ENCODE measurements at places on chromosomes 12 and 14.

DNA sequence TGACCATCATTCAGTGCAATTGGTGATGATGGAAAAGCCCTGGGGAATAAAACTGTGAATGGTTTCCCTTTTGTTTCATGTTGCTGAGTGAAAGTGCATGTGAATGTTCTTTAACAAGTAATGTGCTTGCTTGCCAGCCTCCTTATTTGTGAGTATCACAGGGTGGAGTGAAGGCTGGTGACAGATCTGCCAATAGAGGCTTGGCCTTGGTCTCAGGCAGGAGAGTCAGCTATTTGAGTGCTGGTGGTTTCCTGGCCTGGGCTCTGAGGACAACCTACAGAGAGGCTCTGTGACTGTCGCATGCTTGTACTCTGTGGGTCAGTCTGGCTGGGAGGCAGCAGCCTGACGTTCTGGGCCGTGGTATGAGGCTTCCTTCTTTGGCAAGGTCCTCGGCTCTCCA is 20.7 kb downstream of the KRT85 start:
- no peak for DNase-seq

- DNase-seq = no peak
These were observed 1217.9 kb downstream of the VRK1 start for GRCh38 chr14:98014851-98015615.

DNA sequence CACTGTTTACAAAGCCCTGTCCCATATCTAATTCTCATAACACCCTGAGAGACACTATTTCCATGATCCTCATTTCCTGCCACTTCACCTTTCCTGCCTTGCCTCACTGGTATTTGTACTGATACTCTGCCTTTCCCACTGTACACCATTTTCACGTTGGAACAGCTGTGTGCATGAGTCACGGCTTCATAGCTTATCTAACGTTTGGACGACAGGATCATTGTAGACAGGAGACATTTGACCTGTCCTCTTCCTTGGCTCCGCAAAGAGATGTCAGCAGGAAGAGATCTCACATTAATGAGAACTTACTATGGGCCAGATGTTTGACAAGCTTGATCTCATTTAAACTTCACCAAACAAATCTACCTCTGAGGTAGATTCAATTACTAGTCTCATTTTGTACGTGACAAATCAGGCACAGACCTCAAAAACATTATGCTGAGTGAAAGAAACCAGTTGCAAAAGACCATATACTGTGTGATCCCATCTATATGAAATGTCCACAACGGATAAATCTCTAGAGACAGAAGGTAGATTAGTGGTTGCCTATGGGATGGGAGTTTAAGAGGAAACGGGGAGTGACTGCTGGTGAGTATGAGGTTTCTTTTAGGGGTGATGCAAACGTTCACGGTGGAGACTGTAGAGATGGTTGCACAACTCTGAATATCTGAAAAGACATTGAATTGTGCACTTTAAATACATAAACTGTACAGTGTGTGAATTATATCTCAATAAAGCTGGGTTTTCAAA is 71.2 kb downstream of the KCNK13 start:
- no peak for DNase-seq

DNA sequence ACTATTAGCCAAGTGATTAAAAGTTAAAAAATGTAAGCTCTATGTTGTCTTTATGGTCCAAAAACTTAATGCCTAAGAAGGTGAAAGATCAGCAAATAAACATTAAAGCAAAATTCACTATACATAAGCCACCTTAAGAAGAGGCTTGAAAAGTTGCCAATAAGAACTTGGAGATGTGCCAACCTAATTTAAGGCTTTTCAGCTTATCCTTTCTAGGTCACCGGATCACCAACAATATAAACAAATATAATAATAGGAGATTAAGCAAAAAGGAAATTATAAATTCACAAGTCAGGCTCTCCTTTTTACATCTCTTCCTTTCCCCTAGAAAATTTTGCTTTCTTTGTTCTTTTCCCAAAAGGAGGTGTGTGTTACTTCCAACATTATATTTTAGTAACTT is 30.9 kb downstream of the SLC2A3 start:
- no peak for DNase-seq

GRCh38 chr14:96507723-96508122 is 5.5 kb downstream of the PAPOLA start:
- DNase-seq = no peak

DNA sequence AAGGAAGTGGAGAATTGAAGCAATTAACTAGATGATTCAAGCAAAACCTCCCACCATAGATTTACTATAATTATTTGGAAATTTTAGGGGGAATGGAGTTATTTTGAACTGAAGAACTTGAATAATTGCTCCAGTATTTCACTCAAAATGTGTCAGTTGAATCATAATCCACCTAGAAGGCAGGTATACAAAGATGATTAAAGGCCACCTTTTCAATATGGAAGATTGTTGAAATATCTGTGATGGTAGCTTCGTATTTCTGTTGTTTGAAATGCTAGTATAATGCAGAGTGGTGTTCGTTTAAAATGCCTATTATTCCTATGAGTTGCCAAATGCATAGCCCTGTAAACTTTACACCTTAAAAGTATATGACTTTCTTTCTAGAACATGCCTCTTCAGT is 3.1 kb downstream of the HMGA2 start:
- no peak for DNase-seq

DNA sequence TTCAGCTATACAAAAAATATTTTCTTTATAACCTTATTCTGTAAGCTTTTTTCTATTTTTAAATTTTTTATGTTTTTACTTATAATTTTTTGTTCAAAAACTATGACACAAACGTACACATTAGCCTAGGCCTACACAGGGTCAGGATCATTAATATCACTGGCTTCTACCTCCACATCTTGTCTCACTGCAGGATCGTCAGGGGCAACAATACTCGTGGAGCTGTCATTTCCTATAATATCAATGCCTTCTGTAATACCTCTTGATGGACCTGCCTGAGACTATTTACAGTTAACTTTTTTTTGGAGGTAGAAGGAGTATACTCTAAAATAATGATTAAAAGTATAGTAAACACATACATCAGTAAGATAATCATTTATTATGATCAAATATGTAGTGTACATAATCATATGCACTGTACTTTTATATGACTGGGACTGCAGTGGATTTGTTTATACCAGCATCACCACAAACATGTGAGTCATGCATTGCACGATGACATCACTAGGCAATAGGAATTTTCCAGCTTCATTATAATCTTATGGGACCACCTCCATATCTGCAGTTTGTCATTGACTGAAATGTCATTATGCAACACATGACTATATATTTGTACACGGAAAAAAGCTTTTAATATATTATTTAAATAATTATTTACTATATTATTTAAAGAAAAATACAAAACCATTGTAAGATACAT is 18.5 kb upstream of the PMCH start:
- no peak for DNase-seq

- no peak for DNase-seq
These were observed 1.8 kb upstream of the GNS start for GRCh38 chr12:64760808-64761573.

DNA sequence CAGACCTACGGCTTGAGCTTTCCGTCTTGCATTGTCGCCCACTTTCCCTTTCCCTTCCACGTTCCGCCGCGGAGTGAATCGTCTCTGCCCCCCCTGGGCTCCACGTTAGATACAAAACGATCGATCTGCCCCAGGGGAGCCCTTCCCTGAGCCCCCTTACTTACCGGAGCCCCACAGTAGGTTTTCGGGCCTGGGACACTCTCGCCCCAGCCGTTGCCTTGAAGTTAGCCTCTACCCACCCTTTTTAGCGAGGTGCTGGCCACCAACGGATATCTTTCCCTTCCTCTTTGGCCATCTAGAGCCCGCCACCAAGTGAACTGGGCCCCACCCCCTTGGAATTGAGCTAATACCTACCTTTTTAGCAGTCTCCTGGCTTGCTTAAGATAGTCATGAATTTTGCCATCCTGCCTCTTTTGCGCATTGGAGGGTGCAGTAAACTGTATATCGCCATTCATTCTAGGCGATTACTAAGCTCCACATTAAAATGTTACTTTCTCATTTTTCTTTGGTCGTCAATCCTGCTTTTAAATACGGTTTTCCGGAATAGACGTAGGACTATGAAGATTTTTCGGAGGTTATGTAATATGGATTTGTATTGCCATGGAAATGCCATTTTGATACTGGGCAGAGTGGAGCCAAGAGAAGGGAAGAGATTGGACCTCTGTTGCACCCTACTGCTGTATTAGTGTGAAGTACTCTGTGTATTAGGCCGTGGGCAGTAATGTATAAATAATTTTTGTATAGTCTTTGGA is 764 bp downstream of the RBM25 start:
- DNase-seq = no peak

GRCh38 chr12:2697057-2697800 is 97.5 kb upstream of the FKBP4 start:
- no peak for DNase-seq

GRCh38 chr14:100340423-100340813 is 17.3 kb downstream of the SLC25A47 start:
- DNase-seq = no peak

DNA sequence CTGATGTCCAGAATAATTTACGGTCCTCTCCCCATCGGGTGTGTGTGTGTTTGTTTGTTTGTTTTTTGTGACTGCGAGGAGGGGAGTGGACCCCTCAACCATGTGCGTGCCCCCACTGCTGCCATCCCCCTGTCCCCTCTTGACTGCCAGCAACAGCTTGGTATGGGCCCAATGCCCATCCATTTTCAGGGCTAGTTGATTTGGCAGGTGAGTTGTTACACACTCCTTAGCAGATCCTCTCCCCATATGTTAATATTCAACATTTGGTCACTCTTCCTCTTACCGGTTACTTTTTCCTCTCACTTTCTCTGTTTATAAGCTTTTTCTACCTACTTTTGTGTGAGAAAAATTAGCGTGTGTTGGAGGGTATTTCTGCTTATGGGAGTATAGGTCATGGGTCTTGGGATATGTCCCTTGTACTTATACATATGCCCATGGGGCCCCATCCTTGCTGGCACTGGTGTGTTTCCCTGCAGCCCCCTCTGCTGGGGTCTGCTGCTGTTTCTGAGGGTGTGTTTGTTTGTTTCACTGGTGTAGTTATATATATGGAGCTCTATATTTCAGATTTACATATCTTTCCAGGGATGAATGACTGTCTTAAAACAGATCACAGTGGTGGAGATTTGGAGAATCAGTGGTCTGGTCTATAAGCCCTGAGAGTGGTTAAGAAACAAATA is 33.8 kb downstream of the ZFHX2 start:
- DNase-seq = no peak

- DNase-seq = no peak
These were observed 138.2 kb upstream of the TSPAN8 start for GRCh38 chr12:71295953-71296352.

DNA sequence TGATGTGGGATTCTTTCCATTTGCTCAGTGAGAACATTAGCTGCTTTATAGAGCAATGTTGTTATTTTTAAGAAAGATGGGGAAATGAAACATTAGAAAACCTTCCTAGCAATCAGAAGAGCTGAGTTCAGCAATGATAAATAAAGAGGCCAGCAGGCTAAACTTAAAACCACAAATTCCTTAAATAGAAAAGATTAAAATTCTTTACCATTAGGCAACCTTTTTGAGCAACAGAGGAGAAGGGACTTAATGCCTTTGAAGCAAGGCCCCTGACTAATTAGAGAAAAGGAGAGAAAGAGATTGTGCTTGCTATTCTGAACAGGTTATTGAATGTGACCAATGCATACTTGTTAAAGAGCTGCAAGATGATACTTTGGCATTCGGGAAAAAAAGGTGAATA is 160.8 kb upstream of the LMO3 start:
- DNase-seq = no peak
